Adipose tissue (tissue), 3 donors: ENCODE measurements at places on chromosomes 12 and 14. TPM values are rescaled to one million over a fixed set of nuclear protein-coding genes. Genes with fewer than 3 reads are reported as not detected.

Gene TMEM30B
- polyA plus RNA-seq: 14.5 TPM

Gene GARIN6
- polyA plus RNA-seq: not detected

Gene SYNDIG1L
- not detected for polyA plus RNA-seq

Gene MMP17
- 2.7 TPM for polyA plus RNA-seq

Gene PIK3C2G
- 0.31 TPM for polyA plus RNA-seq

Gene PIANP
- polyA plus RNA-seq: not detected

Gene OR5AU1
- not detected for polyA plus RNA-seq

Gene DAAM1
- polyA plus RNA-seq: 18.4 TPM

Gene RNASE7
- polyA plus RNA-seq: not detected

Gene PPP2R5E
- polyA plus RNA-seq: 8.3 TPM

Gene SLC38A4
- 1.7 TPM for polyA plus RNA-seq

Gene LUM
- polyA plus RNA-seq: 17.0 TPM

Gene ADAM21
- 0.12 TPM for polyA plus RNA-seq

Gene TSPAN19
- polyA plus RNA-seq: not detected

Gene TBC1D30
- polyA plus RNA-seq: 2.5 TPM

Gene RERG
- 3.0 TPM for polyA plus RNA-seq

Gene LALBA
- not detected for polyA plus RNA-seq

Gene KCNJ8
- polyA plus RNA-seq: 17.2 TPM

Gene OTOGL
- polyA plus RNA-seq: 0.13 TPM

Gene HPD
- 4.5 TPM for polyA plus RNA-seq

Gene ANKS1B
- polyA plus RNA-seq: 0.79 TPM

Gene MIPOL1
- polyA plus RNA-seq: 2.0 TPM

Gene CMA1
- polyA plus RNA-seq: 2.1 TPM

Gene PMCH
- polyA plus RNA-seq: not detected

Gene SLC48A1
- 21.4 TPM for polyA plus RNA-seq

Gene IL31
- not detected for polyA plus RNA-seq

Gene CLMN
- polyA plus RNA-seq: 25.0 TPM

Gene DPY19L2
- 1.4 TPM for polyA plus RNA-seq

Gene DHRS4L2
- 21.3 TPM for polyA plus RNA-seq
